Tibial nerve (tissue), 4 donors: ENCODE measurements at places on chromosomes 4 and X.

DNA sequence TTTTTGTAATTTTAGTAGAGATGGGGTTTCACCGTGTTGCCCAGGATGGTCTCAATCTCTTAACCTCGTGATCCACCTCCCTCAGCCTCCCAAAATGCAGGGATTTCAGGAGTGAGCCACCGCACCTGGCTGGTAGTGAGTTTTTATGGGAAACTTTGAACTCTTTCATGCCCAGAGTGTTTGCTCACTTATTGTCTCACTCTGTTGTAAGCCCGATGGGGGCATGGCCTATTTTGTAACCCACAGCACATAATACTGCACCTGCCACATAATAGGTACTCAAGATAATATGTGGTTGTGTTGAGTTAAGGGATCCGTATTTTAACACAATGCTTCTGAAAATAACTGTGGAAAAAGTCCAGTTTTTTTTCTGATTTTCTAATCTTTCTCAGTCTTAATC, 109.6 kb upstream of the GIMD1 start:
- no peak for DNase-seq

GRCh38 chr4:170087163-170087700, 2.5 kb downstream of the AADAT start:
- DNase-seq = no peak

GRCh38 chrX:20571611-20572010, 304.9 kb upstream of the RPS6KA3 start:
- DNase-seq = no peak

DNA sequence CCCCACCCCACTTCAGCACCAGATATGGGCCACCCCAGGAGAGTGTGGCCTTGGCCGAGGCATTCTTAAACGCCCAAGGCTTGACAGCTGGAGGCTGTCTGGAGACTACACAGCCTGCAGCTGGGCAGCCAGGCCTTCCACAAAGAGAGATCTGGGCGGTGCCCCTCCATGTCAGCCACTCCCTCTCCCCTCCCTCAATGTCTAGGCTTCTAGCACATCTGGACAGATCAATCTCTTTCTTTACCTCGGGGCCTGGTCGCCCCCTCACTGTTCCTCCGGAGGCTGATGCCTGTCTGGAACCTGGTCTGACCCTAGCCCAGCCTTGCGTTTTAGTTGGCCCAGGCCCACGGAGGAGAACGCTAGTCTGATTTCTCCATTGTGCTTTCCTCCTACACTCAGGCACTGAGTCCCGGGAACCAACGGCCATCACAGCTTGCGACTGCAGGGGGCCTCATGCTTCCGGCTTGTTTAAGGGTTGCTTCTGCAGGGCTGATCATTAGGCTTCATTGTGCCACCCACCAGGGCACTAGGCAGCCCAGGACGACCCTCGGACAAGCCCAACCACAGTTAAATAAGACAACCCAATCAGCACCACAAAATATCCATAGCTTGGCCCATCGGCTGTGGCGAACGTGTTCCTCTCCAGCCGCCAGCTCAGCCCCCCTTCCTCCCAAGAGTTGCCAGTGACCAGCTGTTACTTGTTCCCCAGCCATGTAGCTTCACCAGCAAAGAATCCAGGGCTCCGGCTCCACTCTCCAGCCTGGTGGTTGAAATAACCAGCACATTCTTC, 200.6 kb downstream of the BCOR start:
- no peak for DNase-seq

DNA sequence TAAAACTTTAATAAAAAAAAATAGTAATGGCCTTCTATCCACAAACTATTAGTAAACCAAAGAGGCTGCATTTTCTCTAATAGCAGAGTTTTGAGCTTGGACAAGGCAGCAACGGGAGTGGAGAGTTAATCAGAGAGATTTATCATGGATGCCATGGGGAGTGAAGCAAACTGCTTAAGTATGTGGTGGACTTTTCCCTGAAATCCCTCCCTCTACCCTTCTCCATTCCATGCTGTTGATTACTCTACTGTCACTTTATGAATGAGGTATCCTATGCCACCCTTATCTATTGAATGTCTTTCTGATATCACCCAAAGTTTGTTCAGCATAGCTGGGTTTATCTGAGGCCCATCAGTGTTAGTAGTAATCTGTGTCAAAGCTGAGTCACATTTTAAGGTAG, 335.6 kb upstream of the TRAM1L1 start:
- no peak for DNase-seq

- DNase-seq = no peak
Measured at GRCh38 chrX:78199851-78200250, 60.4 kb upstream of the TAF9B start.

- no peak for DNase-seq
Measured at GRCh38 chr4:8439168-8439567, 1.4 kb downstream of the ACOX3 start.

GRCh38 chr4:11232015-11232414, 196.7 kb downstream of the HS3ST1 start:
- DNase-seq = no peak

DNA sequence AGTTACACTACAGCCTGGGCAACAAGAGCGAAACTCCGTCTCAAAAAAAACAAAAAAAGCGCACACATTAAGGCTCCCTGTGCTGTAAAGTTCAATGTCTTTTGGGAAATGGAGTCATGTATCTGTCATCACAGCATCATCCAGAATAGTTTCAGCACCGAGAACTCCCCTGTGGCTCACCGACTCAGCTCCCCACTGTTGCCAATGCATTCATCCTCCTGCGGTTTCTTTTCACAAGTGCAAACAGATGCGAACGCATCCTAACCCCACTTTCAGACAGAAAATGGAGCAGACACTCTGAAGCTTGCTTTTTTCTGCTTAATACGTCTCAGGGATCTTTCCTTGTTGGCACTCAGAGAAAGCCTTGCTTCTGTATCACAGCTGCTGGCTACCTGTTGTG, 13.8 kb upstream of the SH3TC1 start:
- DNase-seq = no peak

DNA sequence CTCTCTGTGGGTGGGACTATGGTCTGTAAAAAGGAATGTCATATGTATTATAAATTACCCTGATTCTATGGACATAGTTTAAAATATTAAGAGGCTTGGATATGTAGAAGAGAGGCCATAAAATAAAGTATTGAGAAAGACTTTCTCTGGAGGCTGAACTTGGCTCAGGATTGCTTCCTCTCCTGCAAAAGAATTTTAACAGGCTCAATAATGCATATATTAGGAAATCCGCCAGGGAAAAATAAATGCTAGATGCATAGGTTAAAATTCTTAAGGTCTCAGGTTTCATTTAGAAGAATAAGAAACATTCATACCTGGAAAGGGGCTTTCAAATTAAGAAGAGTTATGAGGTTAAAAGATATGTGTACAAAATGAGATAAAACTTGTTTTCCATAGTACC, 424.3 kb downstream of the ARAP2 start:
- no peak for DNase-seq

- DNase-seq = no peak
Measured at GRCh38 chr4:25502115-25502514, 125.1 kb downstream of the ANAPC4 start.

- no peak for DNase-seq
Measured at GRCh38 chrX:15499976-15500375, 631 bp upstream of the BMX start.

DNA sequence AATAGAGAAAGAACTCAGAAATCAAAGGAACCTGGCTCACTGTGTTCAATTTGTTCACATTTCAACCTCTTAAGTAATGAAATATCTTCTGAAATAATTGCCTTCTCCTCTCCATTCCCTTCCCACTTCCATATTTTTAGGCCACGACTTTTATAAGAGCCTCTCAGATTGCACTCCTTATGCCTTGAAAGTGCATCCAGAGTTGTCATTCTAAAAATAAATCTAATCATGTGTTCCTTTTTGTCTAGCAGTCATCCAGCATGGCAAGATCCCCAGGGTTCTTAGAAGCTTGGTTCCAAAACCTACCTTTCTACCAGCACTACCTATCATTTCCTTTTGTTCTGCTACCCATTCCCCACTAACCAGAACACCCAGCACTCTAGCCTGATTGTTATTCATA, 42.4 kb upstream of the RPA4 start:
- DNase-seq = no peak

DNA sequence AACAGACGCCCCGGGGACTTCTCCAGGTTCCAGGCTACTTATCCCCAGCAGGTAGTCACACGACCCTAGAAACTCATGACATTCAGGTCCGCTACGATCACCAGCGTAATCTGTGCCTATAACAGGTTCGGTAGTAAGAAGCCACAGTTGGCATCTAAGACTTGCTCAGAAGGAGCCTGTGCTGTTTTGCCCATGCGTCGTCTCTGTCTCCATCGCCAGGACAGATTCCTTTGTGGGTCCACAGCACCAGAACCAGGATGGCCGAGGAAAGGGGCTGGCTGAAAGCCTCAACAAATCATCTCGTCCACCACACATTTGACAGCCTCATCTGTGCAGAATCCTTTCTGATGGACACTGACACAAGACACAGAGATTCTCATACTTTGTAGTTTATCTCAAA, 319.5 kb upstream of the AGA start:
- DNase-seq = no peak

DNA sequence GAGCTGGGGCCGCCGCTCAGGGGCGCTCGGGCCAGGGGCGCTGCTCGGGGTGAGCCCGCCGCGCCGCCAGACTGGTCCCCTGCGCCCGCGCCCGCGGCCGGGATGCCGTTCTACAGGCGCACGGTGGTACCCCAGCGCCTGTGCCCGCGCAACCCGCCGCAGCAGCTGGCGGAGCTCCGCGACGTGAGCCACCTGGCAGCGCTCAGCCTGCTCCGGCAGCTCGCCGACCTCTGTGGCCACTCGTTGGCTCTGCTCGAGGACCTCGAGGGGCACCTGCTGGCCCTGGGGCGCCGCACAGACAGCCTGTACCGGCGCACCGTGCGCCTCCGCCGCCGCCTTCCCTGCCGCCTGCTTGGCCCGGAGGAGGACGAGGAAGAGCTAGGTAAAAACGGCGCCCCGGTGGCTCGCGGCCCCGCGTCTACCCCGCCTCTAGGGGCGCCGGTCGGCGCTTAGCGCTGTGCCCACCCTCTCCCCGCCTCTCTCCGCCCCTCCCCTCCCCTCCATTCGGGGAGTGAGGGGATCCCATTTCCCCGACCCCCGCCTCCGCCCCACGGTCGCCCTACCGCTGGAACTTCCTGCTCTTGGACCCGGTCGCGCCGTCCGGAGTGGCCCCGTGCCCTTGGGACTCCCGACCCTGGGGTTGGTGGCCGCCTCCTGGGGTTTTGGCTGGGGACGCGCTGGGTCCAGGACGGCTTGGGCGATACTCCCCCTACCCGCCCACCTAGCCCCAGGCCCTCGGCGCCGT, 513 bp downstream of the NHSL2 start:
- DNase-seq = no peak

DNA sequence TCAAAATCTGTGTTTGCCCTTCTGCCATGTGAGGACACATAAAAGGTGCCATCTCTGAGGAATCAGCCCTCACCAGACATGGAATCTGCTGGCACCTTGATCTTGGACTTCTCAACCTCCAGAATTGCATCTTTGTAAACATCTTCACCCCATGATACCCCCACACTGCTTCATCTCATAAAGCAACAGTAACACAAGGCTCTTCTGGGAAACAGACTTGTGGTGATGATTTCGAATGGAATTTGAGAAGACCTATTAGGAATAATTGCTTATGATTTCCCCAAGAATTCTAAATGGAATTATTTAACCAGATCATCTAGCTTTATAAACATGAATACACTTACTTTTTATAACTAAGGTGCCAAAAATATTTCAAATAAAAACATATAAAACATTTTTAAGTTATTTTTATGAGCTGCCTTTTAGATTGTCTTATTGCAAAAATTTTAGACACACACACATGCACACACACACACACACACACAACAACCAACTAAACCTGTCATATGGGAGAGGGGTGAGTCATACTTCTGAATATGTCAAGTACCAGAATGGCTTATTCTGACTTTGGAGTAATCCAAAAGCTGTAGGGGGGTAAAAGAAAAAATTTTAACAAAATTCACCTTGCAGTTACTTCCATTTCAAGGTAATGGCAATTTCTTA, 82.0 kb downstream of the USP46 start:
- DNase-seq = no peak

GRCh38 chr4:89954906-89955695, 60.4 kb downstream of the MMRN1 start:
- DNase-seq = no peak

DNA sequence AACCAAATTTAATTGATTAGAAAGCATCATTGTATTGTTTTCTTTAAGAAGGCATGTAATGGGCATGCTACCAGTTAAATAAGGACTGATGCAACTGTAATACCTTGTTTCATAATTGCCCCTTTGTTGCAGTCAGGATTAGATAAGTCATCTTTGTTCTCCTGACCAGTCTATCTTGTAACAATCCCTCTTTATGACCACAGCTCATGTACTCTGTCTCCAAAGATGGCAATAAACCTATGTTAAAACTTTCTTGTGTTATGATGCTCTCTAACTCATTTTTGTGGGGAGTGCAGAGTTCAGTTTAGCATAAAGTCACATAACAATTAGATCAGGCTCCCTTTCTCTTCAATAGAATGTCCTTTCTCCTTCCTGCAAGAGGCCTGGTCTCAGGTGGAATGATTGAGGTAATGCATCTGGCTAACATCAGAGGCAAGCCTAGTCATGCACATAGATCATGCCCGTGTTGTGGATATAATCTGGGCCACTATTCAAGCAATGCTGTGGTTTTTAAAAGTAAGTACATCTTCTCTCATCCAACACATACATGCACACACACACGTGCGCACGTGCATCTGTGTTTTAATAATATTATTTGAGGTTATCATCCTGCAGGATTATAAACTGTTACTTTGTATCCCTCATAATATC, 45.6 kb downstream of the TMEM154 start:
- no peak for DNase-seq

GRCh38 chr4:95204267-95204844, 344.4 kb downstream of the UNC5C start:
- DNase-seq = no peak

GRCh38 chrX:133305348-133305747, 87.2 kb upstream of the TFDP3 start:
- DNase-seq = no peak

- peak; percentile 33 for DNase-seq
Measured at GRCh38 chr4:40629401-40630334, at the start of gene RBM47. TSS of gene RBM47 (minus strand) at chr4:40629864. CDS start at chr4:40438893, 190,971 bp downstream.

GRCh38 chrX:71168134-71168533, 23.5 kb downstream of the NLGN3 start:
- DNase-seq = no peak

DNA sequence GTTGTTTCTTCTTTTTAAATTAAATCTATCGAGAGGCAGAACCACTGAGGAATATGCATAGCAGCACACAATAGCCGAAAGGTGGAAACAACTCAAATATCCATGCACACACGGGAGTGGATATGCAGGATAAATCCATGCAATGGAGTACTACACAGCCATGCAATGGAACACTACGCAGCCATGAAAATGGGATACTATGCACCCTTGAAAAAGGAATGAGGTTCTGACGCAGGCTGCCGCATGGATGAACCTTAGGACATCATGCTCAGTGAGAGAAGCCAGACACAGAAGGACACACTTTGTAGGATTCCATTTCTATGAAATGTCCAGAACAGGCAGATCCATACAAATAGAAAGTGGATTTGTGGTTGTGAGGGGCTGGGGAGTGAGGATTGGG, 18.4 kb upstream of the P2RY8 start:
- no peak for DNase-seq
